Colonic mucosa (tissue), 4 donors: ENCODE measurements at places on chromosomes 5 and 9. TPM values are rescaled to one million over a fixed set of nuclear protein-coding genes. Genes with fewer than 3 reads are reported as not detected.

GRCh38 chr9:69001921-69002320 is 12.0 kb downstream of the PRKACG start:
- no peak overlapping the region for H3K27ac ChIP-seq
- no peaks in the 10 kb centered on the region for H3K4me1 ChIP-seq
- no peak overlapping the region for H3K4me3 ChIP-seq
- H3K36me3 ChIP-seq: no peaks in the 10 kb centered on the region
- no peak for DNase-seq
- H3K27me3 ChIP-seq: no peaks in the 10 kb centered on the region

GRCh38 chr5:134177369-134178095 is 782 bp upstream of the SKP1 start:
- peak overlapping the region; percentile 93 for H3K4me3 ChIP-seq
- no peaks in the 10 kb centered on the region for H3K36me3 ChIP-seq
- peak; percentile 88 for DNase-seq
- peaks cover 3% of the 10 kb centered on the region for H3K4me1 ChIP-seq

GRCh38 chr5:91160714-91161285 is 222.3 kb downstream of the ARRDC3 start:
- no peaks in the 10 kb centered on the region for H3K4me1 ChIP-seq
- no peak for DNase-seq
- H3K27ac ChIP-seq: no peak overlapping the region
- no peaks in the 10 kb centered on the region for H3K36me3 ChIP-seq

DNA sequence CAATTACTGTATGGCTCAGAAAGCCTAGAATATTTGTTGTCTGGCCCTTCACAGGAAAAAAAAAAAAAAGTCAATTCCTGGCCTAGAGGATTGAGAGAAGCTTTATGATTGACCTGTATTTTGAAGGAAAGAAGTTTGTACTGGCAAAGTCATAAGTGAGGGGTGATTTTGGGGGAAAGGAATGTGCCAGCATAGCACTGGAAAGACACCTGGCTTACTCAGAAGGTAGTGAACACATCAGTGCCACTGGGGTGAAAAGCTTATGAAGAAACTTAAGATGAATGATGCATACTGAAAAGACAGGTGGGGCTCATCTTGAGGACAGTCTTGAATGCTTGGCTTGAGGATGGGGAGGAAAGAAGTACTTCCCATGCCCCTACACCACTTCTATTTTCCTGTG is 127.9 kb upstream of the RASA1 start:
- H3K4me3 ChIP-seq: no peak overlapping the region
- DNase-seq: no peak
- H3K27ac ChIP-seq: no peak overlapping the region
- H3K27me3 ChIP-seq: no peaks in the 10 kb centered on the region
- H3K4me1 ChIP-seq: no peaks in the 10 kb centered on the region

DNA sequence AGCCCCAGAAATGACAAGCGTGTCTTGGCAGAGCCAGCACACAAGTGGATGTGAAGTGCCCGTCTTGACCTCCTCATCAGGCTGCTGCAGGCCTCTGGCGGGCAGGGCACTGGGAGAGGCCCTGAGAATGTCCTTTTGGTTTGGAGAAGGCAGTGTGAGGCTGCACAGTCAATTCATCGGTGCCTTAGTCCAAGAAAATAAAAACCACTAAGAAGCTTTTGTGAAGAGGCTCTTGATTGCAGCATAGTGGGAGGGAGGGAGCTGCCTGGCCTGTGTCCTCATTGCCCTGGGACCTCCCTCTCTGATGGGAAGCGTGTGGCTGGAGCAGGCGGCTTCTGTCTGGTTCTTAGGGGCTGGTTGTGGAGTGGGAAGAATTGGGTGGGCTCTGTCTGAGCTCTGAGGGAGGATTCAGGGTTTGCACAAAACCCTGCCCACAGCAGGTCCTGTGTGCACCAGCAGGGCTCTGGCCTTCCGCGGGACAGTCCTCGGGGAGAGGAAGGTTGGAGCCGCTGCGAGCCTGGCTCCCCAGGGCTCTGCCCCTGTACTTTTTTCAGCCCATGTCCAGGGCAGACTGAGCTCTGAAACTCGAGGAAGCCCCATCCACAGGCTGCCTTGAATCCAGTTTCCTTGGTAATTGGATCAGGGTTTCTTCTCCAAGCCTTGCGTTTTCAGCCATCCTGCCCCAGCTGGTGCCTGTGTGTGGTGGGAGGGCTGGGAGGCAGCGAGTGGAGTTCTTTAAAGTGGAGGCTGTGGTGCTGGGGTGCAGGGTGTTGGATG is 1.1 kb downstream of the HRCT1 start:
- H3K36me3 ChIP-seq: no peaks in the 10 kb centered on the region
- H3K4me3 ChIP-seq: peak overlapping the region; percentile 10
- H3K27me3 ChIP-seq: no peaks in the 10 kb centered on the region
- DNase-seq: no peak
- H3K4me1 ChIP-seq: peaks cover 50% of the 10 kb centered on the region
- H3K27ac ChIP-seq: peak overlapping the region; percentile 94

DNA sequence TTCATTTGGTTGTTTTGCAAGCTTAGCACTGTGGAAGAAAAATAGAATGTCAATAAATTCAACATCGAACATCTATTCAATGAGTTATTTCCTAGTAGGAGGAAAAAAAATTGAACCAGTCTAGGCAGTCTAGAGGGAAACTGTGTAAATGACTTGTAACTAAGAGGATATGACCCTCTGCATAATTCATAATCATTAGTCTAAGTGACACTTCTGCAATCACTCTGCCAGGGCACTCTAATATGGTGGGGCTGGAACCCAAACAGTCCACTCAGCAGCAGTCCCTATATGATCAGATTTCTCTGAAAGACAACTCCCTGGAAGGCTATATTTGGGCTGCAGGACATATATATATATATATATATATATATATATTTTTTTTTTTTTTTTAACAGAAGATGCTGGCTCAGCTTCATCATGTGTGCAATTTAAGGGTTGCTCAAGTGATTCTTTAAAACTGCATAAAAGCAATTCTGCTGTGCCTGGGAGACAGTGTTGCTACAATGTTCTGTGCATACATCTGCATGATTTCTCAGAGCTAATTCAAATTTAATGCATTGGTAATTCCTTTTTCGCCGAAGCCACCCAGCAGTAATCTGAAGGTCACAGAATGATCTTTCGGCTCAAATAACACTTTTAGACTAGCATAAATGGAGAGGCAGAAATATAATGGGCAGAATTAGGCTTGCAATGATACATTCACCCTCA is 482.1 kb upstream of the ZNF608 start:
- no peak overlapping the region for H3K27ac ChIP-seq
- no peaks in the 10 kb centered on the region for H3K4me1 ChIP-seq
- H3K4me3 ChIP-seq: no peak overlapping the region
- no peaks in the 10 kb centered on the region for H3K36me3 ChIP-seq

DNA sequence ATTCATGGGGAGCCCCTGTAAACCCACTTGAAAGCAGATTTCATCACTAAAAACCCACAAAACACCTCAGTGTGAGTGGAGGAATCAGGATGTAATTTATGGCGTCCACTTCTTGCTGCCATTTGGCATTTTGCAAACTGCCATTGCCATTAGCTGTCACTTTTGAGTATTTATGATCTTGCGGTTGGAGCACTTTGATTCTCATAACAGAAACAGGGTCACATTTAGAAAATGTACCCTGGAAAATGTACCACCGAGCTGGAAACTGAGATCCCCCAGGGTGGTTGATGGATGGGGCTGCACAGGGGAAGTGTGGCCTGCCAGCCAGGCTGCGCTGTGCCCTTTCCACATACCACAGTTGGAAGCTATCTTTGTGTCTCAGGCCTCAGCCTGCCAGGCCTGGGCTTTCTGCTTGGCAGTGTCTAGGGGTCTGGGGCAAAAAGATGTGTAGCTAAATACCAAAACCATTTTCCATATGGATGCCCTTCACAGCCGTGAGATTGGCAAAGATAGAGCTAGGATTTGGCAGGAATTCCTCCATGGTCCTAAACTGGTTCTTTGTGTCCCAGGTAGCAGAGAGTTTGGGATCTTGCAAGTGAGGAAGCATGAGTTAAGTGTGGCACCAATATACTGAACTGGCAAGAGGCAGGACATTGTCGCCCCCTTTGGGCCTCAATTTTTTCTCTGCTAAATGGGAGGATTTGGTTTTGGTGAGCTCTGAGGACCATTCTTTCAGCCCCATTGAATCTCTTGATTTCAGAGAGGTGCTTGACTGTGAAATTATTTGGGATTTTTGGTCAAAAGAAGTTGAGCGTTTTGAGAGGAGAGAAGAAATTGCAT is 46.2 kb downstream of the GALNT10 start:
- DNase-seq: no peak
- H3K27me3 ChIP-seq: no peaks in the 10 kb centered on the region
- no peaks in the 10 kb centered on the region for H3K4me1 ChIP-seq
- no peak overlapping the region for H3K27ac ChIP-seq
- no peak overlapping the region for H3K4me3 ChIP-seq

GRCh38 chr9:132367613-132368313 is 13.0 kb upstream of the SETX start:
- no peaks in the 10 kb centered on the region for H3K27me3 ChIP-seq
- no peaks in the 10 kb centered on the region for H3K4me1 ChIP-seq
- H3K4me3 ChIP-seq: no peak overlapping the region
- no peak for DNase-seq
- H3K27ac ChIP-seq: no peak overlapping the region
- H3K36me3 ChIP-seq: no peaks in the 10 kb centered on the region

DNA sequence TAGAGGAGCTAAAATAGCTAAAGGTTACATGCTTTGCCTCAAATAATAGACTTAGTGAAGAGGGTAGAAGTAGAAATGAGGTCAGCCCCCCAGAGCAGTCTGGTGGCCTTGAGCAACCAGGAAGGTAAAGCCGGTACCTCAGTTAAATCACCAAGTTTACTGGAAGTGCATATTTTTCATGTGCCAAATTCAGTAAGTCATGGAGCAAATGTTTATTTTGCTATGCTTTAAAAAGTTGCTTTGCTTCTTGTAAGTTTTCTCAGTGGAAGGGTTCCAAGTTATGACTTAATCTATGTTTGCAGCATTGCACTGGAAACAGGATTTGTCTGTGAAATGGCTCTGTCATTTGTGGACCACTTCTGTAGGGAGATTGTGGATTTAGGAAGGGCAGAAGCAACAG is 256.7 kb downstream of the ARRDC3 start:
- H3K4me3 ChIP-seq: no peak overlapping the region
- no peaks in the 10 kb centered on the region for H3K36me3 ChIP-seq
- DNase-seq: no peak
- peak overlapping the region; percentile 66 for H3K27ac ChIP-seq
- no peaks in the 10 kb centered on the region for H3K27me3 ChIP-seq

DNA sequence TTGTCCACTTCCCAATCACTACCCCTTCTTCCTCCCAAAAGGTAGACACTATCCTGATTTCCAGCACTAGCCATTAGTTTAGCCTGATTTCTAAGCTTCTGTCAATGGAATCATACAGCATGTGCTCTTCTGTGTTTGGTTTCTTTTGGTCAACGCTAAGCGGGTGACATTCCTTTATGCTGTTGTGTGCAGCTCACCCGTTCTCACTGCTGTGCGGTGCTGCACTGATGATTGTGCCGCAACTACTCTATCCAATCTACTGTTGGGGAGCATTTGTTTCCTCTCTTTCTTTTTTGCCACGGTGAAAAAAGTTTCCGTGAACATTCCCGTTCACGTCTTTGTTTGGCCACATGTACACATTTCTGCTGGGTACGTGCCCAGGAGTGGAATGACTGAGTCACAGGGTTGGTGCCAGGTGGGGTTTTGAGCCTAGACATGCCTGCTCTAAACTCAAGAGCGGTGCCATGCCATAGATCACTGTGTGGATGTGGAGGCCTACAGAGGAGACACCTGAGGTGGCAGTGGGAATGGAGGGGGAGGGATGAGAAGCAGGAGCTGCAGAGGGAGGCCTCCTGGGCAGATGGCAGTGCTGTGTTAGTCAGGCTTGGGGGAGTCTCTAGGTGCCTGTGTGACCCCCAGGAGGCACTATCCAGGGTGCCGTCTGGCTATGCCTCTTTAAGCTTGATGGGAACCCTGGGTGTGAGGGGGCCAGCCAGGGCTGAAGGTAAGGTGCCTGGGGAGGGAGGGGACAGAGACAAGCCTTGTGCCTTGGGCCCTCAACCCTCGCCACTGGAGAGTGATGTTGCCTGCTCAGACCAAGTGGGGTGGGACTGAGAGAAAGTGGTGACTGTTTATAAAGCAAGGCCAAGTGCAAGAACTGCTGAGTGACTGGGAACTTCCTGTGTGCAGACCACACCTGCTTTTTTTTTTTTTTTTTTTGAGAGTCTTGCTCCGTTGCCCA is 11.4 kb upstream of the ANKRD33B start:
- DNase-seq: no peak
- no peaks in the 10 kb centered on the region for H3K36me3 ChIP-seq
- H3K27ac ChIP-seq: no peak overlapping the region
- H3K4me3 ChIP-seq: no peak overlapping the region
- H3K27me3 ChIP-seq: no peaks in the 10 kb centered on the region

DNA sequence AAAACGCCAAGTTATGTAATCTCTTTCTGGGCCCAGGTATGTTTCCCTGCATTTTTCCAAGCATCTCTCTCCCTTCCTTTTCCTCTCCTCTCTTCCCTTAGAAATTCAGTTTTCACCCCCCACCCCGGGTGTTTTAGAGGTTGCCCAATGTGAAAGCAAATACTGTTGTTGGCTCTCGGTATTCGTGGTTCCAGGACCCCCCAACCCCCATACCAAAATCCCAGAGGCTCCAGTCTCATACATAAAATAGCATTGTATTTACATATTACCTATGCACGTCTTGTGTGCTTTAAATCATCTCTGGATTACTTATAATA is 48.8 kb downstream of the ACER2 start:
- no peaks in the 10 kb centered on the region for H3K27me3 ChIP-seq
- no peak overlapping the region for H3K4me3 ChIP-seq
- no peak for DNase-seq
- no peaks in the 10 kb centered on the region for H3K36me3 ChIP-seq
- H3K27ac ChIP-seq: no peak overlapping the region
- H3K4me1 ChIP-seq: no peaks in the 10 kb centered on the region

GRCh38 chr9:92146610-92147009 is 31.4 kb upstream of the SPTLC1 start:
- H3K4me1 ChIP-seq: no peaks in the 10 kb centered on the region
- H3K4me3 ChIP-seq: no peak overlapping the region
- peaks cover 2% of the 10 kb centered on the region for H3K27me3 ChIP-seq
- no peak for DNase-seq

Gene SPATA31E1
- total RNA-seq: not detected

Gene PCDHA4
- total RNA-seq: 0.58 TPM

Gene MRPS30
- 47.8 TPM for total RNA-seq
